Stimulated activated CD8-positive, alpha-beta memory T cell treated with anti-CD3 and anti-CD28 coated beads, Interleukin-4, amount 100 ng/mL, for 1 hour (primary cell): ENCODE measurements at places on chromosomes 4 and X.

- DNase-seq: no peak
These were observed 80.1 kb upstream of the CXCL13 start for GRCh38 chr4:77525538-77525937.

GRCh38 chr4:48343035-48343434, 1.7 kb downstream of the SLAIN2 start:
- no peak for DNase-seq

DNA sequence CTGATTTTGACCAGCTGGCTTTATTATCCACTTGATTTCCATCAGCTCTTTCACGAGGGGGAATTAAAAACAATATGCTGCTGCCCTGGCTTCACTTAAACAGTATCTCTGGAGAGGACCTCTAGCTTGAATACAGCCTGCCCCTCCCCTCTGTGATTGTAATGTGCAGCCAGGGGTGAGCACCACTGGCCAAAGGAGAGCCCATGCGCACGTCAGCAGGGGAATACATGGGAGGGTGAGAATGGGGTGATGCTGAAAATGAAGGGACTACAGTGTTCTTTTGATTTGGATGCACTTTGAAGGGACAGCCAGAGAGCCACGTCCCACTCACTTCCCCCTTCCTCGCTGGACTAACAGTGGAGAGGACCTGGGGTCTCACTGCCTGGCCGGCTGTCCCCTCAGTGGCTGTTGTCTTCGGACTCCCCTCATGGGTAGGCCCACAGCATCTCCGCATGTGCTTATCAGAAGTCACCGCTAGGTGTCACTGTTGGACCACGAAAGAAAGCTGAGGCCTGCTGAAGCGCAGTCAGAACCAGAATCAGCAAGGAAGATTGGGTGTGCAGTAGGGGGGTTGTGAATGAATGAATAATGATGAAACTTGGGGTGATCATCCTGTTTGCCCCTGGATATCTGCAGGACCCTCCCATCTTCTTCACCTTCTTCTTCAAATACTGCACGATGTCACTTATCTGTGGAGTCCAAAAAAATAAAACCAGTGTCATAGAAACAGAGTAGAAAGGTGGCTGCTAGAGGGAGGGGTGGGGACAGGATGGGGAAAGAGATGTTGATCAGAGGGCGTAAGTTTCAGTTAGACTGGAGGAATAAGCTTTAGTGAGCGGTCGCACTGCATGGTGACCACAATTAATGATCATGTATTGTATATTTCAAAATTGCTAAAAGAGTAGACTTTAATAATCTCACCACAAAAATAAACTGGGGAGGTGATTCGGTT, 32.8 kb downstream of the CLCN4 start:
- peak; percentile 44 for DNase-seq

- DNase-seq: no peak
These were observed 3.2 kb downstream of the CXorf65 start for GRCh38 chrX:71103110-71103983.

DNA sequence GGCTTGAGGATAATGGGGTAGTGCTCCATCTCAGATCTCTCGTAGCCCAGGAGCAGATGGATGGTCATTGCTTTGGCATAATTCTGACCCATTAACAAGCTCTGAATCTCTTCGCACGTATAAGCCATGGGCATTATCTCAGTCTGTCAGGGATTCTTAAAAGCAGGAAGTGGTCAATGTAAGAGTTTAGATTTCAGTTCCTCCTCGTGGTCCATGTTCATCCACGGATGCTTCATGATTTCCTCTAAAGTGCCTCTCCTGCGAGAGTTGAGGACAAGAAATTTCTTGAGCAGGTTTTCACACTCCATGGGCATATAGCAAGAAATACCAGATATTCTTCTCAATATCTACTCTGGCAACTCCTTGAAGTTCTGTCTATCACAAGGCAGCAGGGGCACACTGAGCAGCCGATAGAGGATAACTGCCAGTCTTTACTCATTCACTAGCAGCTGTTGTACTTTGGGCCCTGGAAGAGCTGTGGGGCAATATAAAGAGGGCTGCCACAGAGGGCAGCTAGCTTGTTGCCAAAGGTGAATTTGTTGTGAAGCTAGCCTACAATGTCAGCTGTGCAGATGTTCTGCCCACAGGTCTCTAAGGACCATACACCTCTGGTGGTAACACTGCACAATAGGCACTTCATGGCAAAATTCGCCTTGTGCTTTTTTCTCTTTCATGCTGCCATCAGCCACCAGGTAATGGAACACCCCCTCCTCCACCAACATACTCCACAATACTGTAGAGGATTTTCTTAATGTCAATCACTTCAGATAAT, 52.0 kb upstream of the WDR17 start:
- no peak for DNase-seq

GRCh38 chr4:152352215-152352614, 183.7 kb downstream of the FBXW7 start:
- no peak for DNase-seq

GRCh38 chr4:114495471-114495928, 103.1 kb upstream of the UGT8 start:
- no peak for DNase-seq

DNA sequence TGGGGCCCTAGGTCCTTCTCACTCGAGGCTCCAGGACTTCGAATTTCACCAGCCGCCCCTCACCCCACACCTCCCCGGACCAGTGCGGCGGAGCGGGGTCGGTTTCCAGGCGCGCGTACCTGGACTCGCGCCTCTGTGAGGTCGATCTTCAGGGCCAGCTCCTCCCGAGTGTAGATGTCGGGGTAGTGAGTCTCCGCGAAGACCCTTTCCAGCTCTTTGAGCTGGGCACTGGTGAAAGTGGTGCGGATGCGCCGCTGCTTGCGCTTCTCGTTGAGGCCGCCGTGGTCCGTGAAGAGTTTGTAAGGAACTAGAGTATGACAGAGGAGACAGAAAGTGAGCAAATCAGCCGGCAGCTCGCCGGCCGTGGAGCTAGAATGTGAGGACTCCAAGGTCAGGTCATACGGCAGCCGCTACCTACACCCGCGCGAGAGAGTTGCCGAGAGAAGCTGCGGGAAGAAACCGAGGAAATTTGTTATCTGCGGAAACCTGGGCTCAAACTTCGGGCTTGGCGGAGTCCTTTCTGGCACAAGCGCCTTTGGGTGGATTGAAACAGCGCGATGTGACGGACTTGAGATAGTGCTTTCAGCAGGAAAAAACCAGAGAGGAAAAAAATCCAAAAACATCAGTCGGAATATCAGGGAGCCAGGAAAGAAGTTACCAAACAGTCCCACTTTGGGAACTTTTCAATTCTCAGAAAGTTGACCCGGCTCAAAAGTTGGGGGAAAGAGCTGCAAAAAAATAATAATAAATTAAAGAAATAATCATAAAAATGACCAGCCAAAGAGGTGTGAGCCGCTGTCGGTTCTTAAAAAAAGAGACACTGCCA, 1.1 kb downstream of the PHOX2B start:
- no peak for DNase-seq

- DNase-seq: no peak
These were observed 41.6 kb upstream of the NKRF start for GRCh38 chrX:119647552-119648420.

DNA sequence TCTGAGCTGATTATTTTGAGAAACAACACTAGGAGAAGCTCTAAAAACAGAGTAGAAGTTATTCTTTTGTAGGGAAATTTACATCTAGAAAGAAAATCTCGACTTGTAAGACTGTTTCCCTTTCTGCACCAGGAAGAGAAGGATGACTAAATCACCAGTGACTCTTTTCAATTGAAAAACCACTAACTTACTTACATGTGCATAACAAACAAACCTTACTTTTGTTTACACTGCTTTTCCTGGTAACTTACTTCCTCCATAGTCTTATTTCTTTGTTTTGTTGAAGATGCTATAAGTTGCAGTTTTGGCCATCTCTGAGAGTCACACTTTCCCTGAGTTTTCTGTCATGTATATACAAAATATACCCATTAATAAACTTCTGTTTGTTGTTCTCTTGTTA, 293.6 kb upstream of the FAT4 start:
- no peak for DNase-seq

DNA sequence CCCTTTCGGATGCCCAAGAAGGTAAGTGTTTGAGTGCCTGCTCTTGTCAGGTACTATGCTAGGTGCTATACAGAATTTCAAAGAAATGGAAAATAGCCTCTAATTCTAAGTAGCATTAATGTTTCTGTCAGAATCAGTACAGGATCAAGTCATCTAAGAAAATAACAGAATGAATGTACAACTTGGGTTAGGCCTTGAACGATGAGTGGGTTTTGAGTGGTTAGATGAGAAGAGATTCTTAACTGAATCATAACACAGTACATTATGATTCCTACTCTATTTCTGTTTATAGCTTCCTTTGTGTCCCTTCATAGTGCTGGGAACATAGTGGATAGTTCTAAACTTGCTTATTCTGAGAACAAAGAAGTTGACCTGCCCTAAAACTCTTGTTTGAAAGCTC, 253.9 kb downstream of the GLUD2 start:
- DNase-seq: no peak

- DNase-seq: no peak
These were observed 169.9 kb downstream of the IQCM start for GRCh38 chr4:149645790-149646189.

DNA sequence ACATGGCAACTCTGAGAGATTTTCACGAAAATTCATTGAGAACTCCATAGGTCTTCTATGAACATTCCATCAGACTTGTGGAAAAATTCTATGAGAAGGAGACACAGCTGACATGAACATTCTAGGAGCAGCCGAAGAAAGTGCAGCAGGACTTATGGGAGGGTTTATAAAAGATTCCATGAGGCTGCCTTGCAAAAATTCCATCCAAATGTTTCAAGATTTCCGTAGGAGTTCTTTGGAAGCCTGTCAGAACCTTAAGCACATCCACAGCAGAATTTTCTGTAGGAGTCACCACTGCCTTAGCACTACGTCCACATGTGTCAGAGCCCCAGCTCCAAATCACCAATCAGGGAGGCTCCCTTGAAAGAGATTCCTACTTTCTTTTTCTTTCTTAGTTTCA, 67.0 kb upstream of the MSX1 start:
- DNase-seq: no peak

- DNase-seq: no peak
These were observed 273.2 kb upstream of the EMCN start for GRCh38 chr4:100790836-100791615.

DNA sequence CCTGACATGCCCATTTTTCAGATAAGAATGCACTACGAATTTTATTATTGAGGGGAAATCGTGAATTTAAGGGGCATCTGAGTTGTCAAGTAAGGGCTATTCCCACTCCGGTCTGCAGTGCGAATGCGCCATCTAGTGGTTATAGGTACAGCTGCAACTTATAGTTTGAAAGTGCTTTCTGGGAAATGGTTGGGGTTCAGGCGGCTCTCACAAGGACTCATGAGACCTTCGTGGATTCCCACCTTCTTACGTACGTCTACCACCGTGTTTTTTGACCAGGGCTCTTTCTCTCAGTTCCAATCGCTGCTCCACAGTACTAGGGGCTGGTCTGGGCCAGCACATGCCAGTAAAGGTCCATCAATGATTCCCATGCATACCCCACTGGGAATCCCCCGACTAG, 12.3 kb downstream of the MSL3 start:
- no peak for DNase-seq

- DNase-seq: no peak
These were observed 512.5 kb upstream of the HTR2C start for GRCh38 chrX:114071412-114071811.

DNA sequence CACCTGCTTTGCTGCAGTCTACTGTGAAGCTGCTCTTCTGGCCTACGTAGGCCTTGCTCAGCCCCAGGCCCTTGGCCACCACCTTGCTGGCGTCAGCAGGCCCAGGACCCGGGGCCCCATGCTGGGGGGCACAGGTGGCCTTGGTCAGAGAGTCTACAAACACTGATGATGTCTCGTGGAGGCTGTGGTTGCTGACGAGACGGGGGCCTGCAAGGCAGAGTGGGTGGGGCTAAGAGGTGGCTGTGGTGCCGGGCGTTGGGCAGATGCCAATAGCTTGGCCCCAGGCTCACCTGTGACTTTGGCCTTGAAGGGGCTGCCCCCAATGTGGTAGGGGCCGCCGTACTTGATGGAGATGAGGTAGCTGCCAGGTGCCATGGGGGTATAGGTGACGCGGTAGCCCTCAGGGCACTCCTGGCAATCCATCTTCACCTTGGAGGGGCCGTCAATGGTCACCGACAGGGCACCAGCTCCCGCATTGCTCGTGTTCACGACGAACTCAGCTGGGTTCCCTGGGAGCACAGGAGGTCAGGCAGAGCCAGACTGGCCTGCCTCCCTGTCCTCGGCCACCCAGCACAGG, 25.0 kb downstream of the FLNA start:
- no peak for DNase-seq

GRCh38 chrX:83916525-83916924, 55.6 kb downstream of the CYLC1 start:
- DNase-seq: no peak

DNA sequence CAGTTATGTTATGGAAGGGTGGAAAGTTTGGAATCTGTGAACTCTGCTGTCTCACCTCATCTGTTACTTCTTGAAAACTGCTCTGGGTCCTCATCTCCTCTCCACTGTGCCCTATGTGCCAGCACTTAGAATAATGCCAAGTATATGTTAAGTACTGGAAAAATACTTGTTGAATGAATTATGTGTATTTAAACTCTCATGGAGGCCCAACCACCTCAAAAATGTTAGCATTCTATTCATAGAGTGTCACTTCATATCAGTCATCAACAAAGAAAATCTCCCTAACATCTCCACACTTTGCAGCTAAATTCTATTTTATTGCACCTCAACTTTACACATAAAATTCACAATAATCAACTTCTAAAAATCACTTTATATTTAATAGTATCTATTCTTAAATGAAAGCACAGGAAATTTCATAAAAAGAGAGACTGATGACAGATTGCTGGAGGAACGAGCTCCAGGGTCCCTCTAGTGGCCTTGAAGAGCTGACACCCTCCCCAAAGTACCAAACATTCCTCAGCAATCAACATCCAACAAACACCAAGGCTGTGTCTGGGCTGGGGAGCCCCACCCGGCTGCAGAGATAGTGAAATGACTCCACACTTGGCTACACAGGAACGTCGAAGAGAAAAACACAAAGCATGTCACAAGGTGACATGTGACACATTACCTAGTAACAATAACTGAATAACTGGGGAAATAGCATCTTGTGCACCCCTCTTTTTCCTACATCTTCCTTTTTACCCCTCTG, 45.8 kb downstream of the SLC39A8 start:
- DNase-seq: no peak

DNA sequence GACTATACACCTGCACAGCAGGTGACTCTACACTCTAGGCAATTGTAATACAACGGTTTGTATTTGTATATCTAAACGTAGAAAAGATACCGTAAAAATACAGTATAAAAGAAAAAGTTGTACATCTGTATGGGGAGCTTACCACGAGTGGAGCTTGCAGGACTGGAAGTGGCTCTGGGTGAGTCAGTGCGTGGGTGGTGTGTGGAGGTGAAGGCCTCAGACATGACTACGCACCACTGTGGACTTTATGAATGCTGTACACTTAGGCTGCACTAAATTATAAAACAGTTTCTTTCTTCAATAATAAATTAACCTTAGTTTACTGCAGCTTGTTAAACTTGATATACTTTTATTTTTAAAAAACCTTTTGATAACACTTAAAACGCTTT, 85.0 kb upstream of the FAT1 start:
- no peak for DNase-seq
